ENCODE measurements at places on chromosomes 13 and 19.

- DNase-seq, result no peak
Measured at GRCh38 chr19:46452186-46452585, 19.2 kb downstream of the PNMA8A start.

GRCh38 chr19:50962245-50962644 lies 7.1 kb downstream of the KLK6 start:
- no peak for DNase-seq

DNA sequence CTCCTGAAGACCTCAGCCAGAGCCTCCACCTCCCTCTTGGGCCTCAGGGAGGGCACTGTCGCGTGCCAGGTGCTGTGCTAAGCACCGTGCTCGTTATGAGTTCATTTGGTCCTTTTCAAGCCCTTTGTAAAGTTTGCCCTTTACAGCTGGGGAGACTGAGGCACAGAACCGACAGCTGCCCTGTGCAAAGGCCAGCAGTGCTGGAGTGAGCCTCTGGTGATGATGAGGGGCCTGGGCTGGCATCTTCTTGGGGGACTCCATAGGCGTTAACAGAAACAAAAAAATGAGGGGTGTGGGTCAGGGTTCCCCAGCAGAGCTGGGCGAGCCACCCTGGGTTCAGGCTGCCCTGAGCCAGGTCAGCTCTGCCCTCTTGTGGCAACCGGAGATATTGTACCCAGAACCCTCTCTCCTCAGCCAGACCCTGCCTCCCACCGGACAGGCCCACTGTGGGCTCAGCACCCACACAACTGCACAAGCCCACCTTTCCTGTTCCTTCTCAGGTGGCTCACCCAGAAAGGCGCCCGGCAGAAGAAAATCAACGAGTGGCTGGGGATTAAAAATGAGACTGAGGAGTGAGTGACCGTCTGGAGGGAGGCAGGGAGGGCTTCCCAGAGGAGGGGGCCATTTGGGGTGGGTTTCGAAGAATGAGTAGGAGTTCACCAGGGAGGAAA lies 5.5 kb upstream of the IFI30 start:
- no peak for DNase-seq

DNA sequence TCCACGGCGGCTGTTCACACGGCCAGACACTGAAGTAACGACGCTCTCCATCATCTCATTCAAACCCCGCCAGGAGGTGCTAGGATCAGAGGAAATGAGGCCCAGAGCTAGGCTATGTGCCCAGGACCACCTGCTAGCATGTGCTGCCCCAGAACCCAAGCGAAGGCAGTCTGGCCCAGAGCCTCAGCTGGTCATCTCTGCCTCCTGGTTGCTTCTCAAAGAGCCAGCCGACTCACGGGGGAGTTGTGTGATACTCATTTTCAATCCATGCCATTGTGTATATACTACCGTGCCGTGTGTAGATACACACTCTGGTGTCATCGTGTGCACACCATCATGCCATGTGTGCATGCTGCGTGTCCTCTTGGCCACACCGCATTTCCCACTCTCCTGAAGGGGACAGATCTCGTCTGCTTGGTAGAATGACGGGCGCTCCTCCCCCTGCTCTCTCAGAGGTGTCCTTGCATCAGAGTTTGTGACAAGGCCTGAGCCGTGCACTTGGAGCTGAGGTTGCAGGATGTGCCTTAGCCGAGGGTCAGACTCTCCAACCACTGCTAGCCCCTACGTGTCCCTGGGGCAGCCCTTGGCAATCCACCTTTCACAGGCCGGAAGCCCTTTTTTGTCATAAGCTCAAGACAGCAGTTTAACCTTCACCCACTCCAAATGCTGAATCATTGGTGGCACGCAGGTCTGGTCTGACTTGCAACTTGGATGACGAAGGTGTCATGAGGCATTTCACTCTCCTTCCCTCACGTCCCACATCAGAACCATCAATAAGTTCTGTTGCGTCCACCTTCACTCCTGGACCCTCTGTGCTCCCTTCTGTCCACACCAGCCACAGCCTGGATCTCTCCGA lies 130.4 kb downstream of the CRYL1 start:
- DNase-seq, result no peak

- DNase-seq, result no peak
Measured at GRCh38 chr19:13339869-13340268, 166.4 kb downstream of the CACNA1A start.

Measured in AG04450 (cell line).